ENCODE measurements at places on chromosomes 11 and 22.

GRCh38 chr11:60208146-60208895 lies 25.4 kb upstream of the MS4A6A start:
- no peak for DNase-seq

DNA sequence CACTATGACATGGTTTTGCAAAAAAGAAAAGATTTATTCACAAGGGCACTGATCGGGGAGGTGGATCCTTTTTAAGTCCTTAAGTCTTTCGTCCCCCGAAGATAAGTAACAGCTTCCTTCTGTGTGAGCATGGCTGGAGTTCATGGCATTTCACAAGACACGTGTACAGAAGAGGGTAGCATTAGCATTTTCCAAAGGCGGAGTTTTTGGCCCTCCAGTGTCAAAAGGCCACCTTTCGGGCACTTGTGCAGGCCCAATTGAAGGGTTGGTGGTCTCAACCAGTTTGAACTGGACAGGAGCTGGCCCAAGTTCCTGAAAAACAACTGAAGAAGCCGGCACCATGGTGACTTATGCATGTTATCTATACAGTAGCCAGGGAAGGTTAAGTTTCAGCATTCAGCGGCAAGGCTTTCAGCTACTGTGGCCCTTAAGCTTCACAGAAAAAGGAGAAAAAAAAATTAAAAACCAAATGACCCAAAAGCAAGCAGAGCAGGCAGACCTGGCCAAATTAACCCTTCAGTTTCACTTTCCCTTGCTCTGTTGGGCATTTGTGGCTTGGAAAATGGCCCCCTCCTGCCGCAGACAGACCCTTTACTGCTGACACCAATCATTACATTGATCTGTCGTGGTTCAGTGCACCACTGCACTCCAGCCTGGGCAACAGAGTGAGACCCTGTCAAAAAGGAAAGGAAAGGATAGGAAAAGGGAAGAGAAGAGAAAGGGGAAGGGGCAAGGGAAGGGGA lies 18.7 kb downstream of the ZNF74 start:
- no peak for DNase-seq

DNA sequence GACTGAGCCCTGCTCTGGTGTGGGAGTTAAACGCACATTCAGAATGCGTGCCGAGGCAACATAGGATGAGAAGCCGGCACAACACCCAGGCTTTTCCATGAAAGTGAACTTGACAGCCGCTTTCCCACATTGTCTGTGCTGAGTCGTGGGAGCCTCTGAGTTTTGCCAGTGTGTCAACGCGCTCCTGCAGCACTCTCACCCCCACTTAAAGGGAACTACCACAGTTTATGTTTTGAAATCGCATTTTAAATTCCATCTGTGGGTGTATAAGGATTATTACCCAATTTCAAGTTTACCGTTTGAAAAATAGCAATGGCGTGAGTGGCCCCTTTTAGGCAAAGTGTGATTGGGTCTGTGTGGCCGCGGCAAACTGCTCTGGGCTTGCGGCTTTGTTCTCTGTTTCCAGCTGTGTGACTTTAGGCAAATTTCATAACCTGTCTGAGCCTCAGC lies 81.5 kb downstream of the FBLN1 start:
- DNase-seq: no peak

DNA sequence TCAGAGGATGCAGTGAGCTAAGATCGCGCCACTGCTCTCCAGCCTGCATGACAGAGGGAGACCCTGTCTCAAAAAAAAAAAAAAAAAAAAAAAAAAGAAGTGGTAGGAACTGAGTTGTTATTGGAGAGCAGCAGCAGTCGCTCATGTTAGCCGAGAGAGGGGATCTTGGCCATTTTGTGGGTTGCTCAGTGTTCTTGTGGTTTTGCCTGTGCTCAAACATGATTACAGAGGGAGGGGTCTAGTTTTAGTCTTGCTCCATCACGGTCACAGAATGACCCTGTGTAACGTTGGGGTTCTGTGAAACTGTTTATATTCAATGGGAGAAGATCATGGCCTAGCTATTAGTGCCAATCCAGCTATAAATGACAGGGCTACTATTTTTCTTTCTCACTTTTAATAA lies 1.9 kb downstream of the DPAGT1 start:
- DNase-seq: no peak

DNA sequence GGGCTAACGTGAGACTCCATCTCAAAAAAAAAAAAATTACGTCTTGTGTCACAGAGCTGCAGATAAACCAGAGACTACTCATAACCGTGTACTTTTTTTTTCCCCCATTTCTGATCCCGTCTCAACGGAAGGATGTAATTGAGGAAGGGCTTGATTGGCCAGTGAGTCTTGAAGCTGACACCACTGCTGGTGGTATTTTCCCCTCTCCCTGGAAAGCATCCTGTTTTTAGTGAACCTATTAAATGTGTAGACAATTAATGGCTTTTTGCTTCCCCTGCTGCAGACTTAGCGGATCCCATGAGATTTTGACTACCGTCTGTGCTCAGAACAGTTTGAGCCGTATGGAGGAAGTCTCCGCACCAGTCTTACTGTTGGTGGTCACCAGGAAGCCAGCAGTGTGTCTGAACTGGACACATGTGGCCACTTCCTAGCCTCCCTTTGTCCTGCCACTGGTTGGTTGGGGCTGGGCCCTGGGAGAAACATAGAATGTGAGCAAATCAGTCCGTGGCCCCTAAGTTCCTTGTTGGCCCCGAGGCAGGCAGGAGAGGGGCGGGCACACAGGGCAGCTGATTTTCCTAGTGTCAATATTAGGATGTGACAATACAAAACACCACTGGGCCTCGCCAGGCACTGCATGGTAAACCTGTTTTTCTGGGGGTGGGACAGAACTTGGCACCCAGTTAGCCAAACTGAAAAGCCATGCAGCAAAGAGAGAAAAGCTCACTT lies 3.1 kb downstream of the BIK start:
- no peak for DNase-seq

DNA sequence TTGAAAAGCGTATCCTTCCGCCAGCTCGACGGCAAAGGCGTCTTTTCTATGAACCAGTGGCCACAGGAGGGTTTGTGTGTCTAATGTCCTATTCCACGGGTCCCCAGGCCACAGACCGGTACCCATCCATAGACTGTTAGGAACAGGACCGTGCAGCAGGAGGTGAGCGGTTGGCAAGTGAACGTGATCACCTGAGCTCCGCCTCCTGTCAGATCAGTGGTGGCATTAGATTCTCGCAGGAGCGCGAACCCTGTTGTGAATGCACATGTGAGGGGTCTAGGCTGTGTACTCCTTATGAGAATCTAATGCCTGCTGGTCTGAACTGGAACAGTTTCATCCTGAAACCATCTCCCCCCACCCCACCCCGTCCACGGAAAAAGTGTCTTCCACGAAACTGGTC lies 62.7 kb upstream of the KCNQ1OT1 start:
- DNase-seq: no peak

GRCh38 chr11:36264011-36264972 lies 24.9 kb downstream of the COMMD9 start:
- no peak for DNase-seq

DNA sequence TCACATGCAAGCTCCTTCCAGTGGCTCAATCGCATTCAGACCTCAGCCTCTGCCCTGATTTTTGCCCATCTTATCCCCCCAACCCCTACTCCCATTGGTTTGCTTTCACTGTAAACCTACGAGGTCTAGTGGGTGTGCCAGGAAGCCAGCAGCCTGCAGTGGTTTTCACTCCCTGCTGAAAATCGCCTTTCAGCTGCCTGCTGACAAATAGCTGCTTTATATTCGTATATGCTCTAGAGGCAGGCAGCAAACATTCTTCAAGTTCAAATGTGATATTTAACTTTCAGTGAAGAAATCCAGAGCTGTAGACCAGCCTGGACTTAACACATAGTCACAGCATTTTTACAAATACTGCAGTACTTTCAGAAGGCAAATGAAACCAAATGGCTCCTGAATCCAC lies 92.8 kb upstream of the APOA1 start:
- DNase-seq: no peak

GRCh38 chr22:37610480-37611129 lies 2.0 kb downstream of the GGA1 start:
- no peak for DNase-seq

GRCh38 chr11:111539426-111540113 lies 950 bp upstream of the LAYN start:
- DNase-seq: no peak

DNA sequence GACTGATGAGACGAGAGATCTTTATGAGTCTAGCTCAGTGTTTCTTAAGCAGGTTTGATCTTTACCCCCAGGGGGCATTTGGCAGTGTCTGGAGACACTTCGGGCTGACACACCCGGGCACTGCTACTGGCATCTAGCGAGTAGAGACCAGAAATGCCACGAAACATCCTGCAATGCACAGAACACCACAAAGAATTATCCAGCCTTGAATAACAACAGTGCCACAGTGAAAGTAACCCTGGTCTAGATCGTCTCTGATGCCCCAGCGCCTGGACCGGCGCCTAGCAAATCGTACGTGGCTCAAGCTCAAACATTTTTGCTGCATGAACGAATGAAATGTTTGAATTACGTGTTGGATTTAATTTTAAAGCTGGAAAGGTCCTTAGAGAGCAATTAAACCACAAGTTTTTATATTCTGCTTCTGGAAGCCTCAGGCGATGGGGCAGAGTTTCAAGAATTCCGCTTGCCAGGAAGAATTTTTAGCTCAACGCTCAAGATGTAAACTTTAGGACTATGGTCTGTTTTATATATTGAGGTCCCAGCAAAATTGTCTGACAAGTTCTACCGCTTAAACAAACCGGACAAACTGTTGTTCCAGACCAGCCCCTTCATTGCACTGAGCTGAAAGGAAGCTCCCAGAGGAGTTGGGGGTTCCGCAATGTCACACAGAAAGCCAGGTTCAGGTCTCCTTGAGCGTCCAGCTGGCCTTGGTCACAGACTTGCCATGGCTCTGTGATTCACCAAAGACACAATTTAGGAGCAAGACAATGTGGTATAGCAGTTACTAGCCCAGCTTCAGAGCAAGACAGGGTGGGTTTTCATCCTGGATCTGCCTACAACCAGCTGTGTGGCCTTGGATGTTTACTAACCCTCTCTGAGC lies 44.2 kb upstream of the SMTN start:
- DNase-seq: peak; percentile 30

DNA sequence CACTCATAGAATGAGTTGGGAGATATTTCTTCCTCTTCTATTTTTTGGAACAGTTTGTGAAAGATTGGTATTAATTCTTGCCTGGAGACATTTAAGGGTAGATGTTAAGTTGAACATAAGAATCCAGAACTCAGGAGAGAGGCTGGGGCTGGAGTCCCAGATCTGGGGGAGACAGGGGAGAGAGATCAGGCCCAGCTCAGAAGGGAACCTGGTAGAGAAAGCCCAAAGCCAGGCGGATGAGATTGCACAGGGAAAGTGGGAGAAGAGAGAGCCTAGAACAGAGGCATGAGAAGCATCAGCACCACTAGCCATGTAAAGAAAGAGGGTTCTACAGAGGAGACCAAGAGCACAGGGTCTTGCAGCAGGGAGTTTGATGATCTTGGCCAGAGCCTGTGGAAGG lies 13.0 kb upstream of the GNAZ start:
- no peak for DNase-seq

GRCh38 chr11:107898270-107898669 lies 30.0 kb upstream of the RAB39A start:
- DNase-seq: no peak

GRCh38 chr11:22162756-22163155 lies 30.1 kb upstream of the ANO5 start:
- DNase-seq: no peak

DNA sequence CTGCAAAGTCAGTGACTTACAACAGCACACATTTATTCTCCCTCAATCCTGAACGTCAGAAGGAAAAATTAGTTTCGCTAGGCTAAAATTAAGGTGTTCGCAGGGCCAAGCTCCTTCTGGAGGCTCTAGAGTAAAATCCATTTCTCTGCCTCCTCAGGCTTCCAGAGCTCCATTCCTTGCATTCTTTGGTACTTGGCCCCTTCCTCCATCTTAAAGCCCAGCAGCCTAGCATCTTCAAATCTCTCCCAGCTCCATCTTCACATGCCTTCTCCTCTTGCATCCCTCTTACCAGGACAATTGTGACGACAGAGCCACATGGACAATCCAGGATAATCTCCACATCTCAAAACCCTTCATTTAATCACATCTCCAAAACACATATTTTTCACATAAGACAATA lies 165.0 kb downstream of the GRIA4 start:
- no peak for DNase-seq

- no peak for DNase-seq
Measured at GRCh38 chr11:110761131-110761530, 48.9 kb upstream of the ARHGAP20 start.

DNA sequence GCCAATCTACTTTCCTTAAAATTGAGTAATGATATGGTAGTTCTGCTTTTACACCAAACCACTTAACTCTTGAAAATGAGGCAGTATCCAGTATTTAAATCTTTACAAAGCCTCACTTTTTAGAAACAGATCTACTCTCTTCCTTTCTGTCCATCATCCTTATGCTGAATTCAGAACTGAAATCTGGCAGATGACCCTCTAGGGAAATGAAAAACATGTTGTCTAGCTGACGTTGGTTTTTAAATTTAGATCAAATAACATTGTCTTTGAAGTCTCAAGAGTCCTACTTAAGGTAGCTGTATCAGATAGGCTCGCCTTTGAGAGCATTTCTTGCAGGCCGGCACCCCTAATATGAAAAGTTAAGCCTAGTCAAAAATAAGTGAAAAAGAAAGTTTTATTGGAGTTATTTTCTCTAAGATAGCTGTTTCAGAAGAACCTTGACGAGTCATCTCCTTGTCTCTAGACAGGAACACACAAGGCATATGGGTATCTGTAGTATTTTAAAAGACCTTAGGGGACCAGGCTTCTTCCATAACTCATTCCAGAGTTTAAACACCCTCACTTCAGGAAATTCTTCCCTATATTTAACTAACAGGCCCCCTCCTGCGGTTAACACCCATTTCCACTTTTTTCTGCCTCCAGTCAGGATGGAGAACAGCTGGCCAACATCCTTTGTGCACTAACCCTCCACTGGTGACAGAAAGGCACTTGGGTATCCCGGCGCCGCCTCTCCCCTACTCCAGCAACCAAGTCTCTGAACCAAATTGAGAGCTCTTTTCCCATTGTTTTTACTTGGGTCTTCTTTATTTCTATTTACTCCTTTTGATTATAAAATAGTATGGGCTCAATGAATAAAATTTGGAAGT lies 81.2 kb downstream of the WNT11 start:
- DNase-seq: no peak

GRCh38 chr11:93589347-93589746 lies 46.2 kb upstream of the SMCO4 start:
- DNase-seq: no peak

DNA sequence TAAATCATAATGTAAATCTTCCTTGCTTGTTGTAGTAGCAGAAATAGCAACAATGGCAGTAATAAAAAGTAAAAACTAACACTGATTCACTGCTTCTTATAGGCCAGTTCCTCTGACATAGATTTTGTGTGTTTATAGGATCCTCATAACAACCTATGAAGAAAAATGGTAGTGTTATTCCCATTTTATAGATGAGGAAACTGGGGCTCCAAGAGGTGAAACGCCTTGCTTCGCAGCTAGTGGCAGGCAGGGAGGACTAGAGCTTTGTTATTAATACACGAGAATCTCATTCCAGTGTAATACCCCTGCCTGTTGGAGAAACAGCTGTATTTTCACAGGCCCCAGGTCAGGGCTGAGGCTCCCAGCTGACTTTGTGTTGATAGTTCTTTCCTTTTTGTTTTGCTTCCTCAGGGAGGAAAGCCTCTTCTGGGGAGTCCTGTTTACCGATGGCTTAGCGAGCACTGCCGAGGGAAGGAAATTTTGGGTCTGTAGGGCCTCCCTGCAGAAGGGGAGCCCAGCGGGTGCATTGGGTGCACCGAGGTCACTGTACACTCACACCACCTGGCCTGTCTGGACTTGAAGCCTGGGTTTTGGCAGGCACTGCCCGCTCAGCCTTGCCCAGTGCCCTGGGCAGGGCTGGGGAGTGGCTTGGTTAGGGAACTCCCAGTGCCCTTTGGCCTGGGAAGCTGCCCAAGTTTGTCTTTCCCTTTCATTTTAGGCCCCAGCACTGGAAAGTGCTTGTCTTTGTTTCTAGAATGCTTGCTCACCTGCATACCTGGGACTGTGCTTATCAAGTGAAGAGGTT lies 13.5 kb downstream of the KIAA1671 start:
- peak; percentile 70 for DNase-seq

Measured in psoas muscle (tissue), 8 donors.